IPS DF 19.7 (cell line): ENCODE measurements at places on chromosomes 5 and 9.

- no peak for DNase-seq
These were observed 41.2 kb downstream of the NSG2 start for GRCh38 chr5:174086751-174087150.

GRCh38 chr9:14760060-14760459, 37.5 kb upstream of the CER1 start:
- no peak for DNase-seq

DNA sequence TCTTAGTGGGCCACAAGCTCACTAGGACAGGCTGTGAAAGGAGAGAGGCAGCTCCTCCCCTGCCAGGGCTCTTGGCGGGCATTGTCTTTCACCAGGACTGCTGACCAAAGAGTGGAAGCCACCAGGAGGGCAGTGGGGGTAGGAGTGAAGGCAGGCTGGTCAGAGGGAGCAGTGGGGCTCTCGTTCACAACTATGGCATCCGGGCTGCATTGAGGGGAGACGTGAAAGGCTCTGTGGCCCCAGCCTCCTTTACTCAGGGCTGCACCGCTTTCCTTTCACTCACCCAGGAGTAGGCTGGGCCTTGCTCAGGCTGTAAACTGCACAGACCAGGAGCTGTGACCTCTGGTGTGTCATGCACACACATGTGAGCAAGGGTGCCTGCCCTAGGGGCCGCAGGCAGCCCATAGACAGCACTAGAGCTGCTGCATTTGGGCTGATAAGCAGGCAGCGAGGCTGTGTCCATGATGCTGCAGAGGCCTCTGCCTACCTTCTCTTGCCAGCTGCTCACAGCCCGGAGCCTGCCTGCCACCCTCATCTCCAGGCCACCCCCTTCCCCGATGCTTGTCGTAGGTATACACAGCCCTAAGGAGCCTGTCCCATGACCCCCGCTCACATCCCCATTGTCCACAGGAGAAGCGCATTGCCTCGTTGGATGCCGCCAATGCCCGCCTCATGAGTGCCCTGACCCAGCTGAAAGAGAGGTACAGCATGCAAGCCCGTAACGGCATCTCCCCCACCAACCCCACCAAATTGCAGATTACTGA, 130.4 kb downstream of the DAB2IP start:
- no peak for DNase-seq

DNA sequence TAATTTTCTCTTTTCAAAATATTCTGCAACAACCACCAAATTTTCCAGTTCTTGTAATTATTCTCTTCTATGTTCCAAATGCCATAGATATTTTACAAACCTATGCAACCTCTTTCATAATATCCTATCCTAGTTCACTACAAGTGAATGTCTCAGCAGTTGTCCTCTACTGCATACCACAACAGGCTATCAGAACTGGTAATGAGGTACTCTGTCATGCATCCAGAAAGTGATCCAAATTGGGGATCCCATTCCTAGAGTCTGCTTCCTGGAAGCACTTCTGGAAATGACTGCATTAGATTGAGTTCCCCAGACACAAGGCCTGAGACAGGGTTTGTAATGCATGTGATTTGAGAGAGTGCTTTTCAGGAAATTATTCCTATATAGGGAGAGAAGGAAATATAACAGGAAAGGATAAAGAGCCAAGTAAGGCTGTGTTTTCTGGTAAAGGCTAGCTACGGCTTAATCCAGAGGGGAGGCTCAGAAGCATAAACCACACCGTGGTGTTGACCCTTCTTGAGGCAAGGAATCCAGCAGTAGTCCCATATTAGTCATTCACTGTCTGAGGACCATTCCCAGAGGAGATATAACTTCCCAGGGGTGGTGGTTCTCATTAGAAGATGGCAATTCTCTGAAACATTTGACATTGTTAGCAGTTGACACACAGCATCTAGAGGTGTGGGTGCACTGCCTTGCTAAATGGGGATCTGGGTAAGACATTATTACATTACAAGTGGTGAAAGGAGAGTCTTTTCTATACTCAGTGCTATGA, 80.3 kb upstream of the FST start:
- no peak for DNase-seq

DNA sequence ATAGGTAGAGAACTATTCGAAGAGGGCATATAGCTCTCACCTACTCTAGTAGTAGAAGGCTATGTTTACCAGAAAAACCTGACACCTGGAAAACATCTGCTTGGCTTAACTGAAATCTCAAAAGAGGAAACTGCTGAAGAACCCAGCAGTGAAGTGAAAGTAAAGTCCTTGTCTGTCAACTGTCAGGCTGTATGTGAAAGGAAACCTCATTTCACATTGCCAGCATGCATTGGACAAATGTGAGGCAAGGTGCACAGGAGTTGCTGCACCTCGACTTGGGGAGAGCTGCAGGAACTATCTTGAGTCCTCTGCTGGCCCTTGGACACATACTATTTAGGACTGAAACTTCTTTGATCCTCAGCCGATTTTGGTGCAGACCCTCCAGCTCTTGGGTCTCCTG, 53.3 kb downstream of the NREP start:
- no peak for DNase-seq

DNA sequence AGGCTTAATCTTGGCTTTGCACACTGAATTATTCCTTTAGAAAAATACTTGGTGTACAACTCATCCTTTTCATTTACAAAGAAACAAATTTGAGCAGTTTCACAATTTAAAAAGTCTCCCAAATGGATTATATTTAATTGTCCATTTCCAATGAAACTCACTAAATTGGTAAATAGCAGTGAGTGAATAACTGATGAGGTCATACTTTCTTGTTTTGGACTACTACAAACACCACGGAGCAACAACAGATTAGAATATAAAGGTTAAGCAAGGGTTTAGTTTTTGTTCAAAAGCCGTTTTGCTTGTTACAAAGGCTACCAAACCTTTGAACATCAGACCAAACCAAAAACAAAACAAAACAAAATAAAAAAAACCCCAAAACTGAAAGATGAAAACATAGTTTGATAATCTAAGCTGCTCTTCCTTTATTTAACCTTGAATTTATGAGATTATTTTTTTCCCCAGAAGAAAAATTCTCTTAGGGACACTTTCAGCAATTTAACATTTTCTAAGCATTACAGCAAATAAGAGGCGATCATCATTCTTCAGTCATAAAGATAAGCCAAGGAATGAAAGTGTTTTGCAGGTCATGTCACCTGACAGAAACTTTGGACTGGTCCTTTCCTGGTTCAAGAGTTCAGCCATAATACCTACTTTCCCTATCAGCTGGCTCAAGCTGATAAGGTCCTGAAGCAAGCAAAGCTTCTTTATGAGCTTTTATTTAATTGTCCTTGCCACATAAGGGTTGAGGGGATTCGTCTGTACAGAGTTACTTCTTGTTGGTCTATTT, 99.7 kb upstream of the CDKN2B start:
- no peak for DNase-seq

GRCh38 chr9:83544002-83544698, 5.9 kb upstream of the FRMD3 start:
- no peak for DNase-seq

DNA sequence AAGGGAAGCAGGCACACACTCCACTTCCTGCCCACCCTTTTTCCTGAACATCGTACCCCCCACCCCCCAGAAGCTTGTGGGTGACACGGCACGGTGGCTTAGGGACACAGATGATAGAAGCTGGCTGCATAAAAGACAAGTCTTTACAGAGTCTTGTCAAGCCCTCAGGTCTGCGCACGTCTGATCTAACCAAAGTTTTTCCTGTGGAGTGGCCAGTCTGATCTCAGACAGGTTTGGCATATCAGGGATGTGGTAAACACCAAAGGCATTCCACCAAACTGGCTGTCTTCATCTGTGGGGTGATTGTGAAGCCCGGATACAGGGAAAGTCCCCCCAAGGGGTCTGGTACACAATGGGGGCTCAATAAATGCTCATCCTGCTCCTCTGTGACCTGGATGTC, 50.0 kb downstream of the CRB2 start:
- no peak for DNase-seq

DNA sequence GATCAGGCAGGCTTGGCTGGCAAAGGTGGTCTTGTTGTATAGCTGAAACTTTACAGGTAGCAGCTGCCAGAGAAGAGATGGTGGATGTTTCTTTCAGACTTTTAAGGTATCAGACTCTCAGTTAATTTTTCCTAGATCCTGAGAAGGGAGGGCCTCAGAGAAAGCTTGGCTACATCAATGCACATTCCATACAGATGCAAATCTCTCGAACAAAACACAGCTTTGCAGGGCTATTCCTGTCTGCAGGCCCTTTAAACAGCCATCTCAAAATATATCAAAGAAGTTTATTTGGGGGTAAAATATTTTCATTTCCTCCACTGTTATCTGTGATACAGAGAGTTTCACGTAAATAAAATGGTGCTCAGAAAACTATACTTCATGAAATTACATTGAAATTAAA, 1584.4 kb downstream of the EFNA5 start:
- peak; percentile 7 for DNase-seq

DNA sequence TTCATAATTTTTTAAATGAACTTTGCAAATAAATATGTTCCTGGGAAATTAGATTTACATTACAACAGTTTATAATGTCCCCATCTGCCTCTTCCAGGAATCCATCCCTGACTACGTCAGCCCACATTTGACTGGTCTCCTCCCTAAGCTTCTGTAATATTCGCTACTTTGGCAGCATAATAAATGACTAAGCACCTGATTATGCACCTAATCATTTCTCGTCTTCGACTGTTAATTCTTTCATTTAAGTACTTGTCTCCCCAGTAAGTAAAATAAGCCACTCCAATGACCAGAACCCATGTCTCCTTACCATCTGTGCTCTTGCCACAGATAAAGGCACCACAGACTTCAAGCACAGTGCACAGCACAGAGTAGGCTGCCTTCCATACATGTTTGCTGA, 122.7 kb downstream of the DENND1A start:
- no peak for DNase-seq

DNA sequence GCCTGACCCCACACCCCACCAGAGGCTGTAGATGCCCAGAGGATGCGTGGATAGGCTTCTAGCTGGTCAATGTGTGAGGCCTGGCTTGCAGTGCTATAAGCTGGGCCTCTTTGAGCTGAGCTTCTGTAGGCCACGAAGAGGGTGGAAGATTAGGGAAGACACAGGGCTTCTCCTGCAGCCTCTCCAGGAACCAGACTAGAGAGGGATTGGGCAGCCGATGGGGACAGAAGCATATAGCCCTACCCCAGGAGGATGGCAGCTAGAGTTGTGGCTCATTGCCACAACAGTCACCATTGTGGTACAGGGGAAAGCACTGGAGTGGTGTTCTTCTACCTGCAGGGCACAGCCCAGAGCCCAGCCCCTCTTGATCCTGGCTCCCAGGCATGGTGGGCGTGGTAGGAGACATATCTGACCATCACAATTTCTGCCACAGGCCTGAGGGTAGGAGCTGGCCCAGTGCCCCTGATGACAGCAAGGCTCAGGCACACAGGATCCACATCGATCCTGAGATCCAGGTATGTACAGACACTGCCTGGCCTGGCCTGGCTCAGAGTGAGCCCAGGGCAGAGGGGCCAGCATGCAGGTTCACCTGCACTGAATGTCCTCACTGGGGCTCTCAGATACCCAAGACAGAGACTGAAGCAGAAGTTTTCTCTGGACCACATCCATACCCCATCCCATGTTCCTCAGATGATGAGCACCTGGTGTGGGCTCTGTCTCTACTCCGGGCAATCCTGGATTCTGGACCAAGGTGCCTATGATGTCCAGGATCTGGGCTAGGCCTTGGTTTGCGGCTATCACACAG, 8.7 kb downstream of the PDLIM4 start:
- no peak for DNase-seq

DNA sequence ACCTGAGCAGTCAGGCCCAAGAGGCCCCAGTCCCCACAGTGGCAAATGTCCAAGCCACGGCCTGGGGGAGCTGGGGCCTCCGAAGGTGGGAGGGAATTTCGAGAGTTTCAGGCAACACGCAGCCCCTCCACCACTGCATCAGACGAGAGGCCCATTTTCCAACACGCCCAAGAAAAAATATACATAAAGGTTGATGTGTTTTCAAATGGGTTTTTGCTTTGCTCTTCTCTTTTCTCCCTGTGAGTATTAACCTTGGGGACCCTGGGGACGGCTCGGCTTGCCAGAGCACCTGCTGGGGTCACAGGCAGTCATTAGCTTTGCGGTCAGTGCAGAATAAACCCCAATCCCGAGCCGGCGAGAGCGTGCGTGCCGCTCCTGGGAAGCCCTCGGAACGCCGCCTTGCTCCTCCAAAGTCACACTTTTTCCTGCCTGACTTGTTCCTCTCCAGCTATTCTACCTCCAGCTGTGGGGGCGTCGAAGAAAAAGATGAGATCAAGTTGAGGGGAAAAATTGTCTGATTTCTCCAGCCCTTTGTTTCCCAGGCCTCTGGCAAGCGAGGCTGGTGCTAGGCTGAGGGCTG, 31.5 kb downstream of the ASS1 start:
- DNase-seq = no peak

- DNase-seq = no peak
These were observed 72.6 kb downstream of the TENT4A start for GRCh38 chr5:6785861-6786180.

DNA sequence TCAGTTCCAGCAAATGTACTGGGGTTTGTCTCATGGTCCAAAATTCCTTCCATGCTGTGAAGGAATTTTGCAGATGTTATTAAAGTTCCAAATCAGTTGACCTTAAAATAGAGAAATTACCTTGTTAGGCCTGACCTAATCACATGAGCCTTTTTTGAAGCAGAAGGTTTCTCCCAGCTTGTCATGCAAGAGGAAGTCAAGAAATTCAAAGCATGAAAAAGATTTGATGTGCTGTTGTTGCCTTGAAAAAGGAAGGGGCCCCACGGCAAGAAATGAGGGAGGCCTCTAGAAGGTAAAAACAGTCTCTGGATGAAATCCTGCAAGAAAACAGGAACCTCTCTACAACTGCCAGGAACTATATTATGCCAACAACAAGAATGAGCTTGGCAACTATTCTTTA, 24.2 kb upstream of the HAPLN1 start:
- DNase-seq = no peak

DNA sequence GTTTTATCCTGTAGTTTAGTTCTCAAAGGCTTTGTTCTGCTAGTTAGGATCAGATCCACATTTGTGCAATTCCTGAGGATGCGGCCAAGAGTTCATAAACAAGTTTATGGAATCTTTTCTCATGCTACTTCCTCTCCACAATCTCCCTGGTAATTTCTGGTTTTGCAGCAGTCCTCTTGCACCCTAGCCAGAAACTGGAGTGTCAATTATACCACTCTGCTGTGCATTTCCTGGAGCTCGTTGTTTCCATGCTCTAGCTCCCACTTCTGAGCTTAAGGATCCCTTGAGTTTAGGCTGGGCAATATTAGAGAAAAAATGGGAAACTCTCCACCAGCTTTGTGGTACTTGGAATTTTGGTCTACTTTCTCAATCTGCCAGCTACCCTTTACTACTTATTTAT, 474.7 kb downstream of the DIRAS2 start:
- DNase-seq = no peak

- DNase-seq = no peak
These were observed 150.8 kb downstream of the TTC39B start for GRCh38 chr9:15156241-15156640.

- no peak for DNase-seq
These were observed 8.1 kb upstream of the CYSTM1 start for GRCh38 chr5:140166911-140167310.

- DNase-seq = no peak
These were observed 284.4 kb downstream of the DNAH5 start for GRCh38 chr5:13660072-13660471.
